ENCODE measurements at places on chromosomes 5 and 9. TPM values are rescaled to one million over a fixed set of nuclear protein-coding genes. Genes with fewer than 3 reads are reported as not detected.

PCDHA12 gene
- not detected for total RNA-seq

ZNF483 gene
- 1.8 TPM for total RNA-seq

PIK3R1 gene
- total RNA-seq, result 27.2 TPM

RXRA gene
- total RNA-seq, result 40.0 TPM

ARHGEF37 gene
- 2.2 TPM for total RNA-seq

NDFIP1 gene
- 107 TPM for total RNA-seq

TNFSF15 gene
- 0.44 TPM for total RNA-seq

MSMP gene
- total RNA-seq, result 1.2 TPM

STPG3 gene
- 0.66 TPM for total RNA-seq

GARNL3 gene
- 1.3 TPM for total RNA-seq

CDC25C gene
- total RNA-seq, result 13.7 TPM

BAAT gene
- not detected for total RNA-seq

PKD2L2 gene
- not detected for total RNA-seq

TAF1L gene
- under 0.01 TPM for total RNA-seq

ORM2 gene
- total RNA-seq, result not detected

BNC2 gene
- total RNA-seq, result 52.5 TPM

SLC34A1 gene
- total RNA-seq, result not detected

SCGB3A2 gene
- not detected for total RNA-seq

MCC gene
- 33.5 TPM for total RNA-seq

PCDHA1 gene
- not detected for total RNA-seq

ALDOB gene
- total RNA-seq, result not detected

MYMK gene
- total RNA-seq, result not detected

TDRD7 gene
- total RNA-seq, result 8.8 TPM

LCN1 gene
- total RNA-seq, result not detected

RGS7BP gene
- not detected for total RNA-seq

AGXT2 gene
- total RNA-seq, result 0.17 TPM

LECT2 gene
- not detected for total RNA-seq

PCDHGB7 gene
- total RNA-seq, result 16.4 TPM

CLINT1 gene
- total RNA-seq, result 84.5 TPM

CARTPT gene
- not detected for total RNA-seq

LCN10 gene
- total RNA-seq, result not detected

RALGDS gene
- total RNA-seq, result 32.4 TPM

ZNF169 gene
- 5.0 TPM for total RNA-seq

FASTKD3 gene
- 10.8 TPM for total RNA-seq

ISL1 gene
- not detected for total RNA-seq

MARCOL gene
- not detected for total RNA-seq

SPINK7 gene
- not detected for total RNA-seq

DMRTA1 gene
- 1.2 TPM for total RNA-seq
